ENCODE measurements at places on chromosomes 7 and 10.

DNA sequence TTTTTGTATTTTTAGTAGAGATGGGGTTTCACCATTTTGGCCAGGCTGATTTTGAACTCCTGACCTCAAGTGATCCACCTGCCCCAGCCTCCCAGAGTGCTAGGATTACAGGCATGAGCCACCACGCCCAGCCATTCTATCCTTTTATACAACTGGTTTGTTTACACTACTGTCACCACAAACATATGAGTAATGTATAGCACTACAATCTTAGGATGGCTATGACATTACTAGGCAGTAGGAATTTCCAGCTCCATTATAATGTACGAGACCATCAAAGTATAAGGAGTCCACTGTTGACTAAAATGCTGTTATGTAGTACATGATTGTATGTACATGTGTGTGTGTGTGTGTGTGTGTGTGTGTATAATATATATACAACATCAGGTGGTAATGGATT is 1126.1 kb upstream of the LRRN3 start:
- no peak for DNase-seq

- no peak for DNase-seq
These were observed 19.3 kb downstream of the EIF3A start for GRCh38 chr10:119061352-119061751.

DNA sequence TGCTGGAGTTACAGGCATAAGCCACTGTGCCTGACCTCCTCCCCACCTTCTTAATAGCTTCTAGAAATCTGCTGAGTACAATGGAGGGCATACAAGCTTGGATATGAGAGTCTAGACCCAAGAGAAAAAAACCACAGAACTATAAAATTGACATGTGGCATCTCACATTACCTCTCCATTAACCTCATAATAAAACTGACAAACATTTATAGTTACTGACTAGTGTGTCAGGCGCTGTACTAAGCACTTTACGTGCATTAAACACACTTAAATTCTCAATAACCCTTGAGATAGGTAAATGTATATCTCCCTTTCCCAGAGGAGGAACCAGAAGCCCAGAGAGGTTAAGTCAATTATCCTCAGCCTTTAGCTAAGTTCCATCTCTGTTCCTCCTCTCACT is 300.5 kb upstream of the MYO3A start:
- DNase-seq, result no peak

- DNase-seq, result no peak
These were observed at the start of gene NPY for GRCh38 chr7:24283897-24284698. Gene NPY, plus strand, starts transcription at chr7:24284190. Its CDS starts 1,051 bp downstream, at chr7:24285241.

- no peak for DNase-seq
These were observed 110.6 kb downstream of the AUTS2 start for GRCh38 chr7:69708857-69709256.

DNA sequence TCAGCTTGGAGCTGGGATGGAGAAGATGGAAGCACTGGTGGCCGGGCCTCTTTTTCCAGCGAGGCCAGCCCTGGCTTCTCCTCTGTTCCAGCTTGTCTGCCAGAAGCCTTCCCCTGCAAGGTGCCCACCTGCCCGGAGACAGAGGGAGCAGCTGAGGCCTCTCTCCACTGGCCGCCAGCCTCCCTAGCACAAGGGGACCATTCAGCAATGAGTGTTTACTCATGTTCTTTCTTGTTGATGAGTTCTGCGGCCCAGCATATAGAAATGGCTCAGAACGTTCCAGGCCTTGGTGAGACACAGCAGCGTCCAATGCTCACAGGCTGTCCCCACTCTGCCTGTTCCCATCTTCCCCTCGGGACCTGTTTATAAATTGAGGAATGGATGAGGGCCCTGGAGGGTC is 47.3 kb downstream of the CHST3 start:
- DNase-seq, result no peak

DNA sequence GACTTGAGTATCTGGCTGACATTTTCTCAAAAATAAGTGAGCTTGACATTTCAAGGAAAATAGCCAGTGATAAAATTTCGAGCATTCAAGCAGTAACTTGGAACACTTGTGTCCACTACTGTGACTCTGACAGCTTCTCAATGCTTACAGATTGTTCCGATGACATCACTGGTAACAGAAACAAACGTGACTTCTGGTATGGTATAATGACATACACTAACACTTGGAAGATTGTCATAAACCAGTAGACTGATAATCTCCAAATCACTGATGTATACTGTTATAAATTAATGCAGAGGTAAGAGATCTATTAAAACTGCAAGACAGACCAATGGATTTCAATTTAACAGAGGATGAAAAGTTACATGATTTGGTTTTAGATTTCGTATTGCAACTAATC is 6.5 kb downstream of the MINDY3 start:
- DNase-seq, result no peak

DNA sequence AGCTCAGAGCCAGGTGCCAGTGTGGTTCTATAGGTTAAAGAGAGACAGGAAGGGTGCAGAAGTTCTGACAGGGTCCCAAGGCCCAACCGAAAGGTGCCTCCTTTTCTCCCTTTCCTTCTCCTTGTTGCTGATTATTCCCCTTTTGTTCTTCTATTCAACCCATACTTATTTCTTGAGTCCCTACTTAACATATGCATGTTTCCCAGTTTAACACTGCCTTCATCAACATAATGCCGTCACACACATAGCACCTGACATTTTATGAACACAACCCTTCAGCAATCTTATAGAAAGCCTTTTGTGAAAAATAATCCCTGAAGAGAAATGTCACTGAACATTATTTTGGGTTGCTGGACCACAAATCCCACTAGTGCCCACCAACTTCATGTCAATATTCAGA is 39.1 kb downstream of the SORBS1 start:
- no peak for DNase-seq

DNA sequence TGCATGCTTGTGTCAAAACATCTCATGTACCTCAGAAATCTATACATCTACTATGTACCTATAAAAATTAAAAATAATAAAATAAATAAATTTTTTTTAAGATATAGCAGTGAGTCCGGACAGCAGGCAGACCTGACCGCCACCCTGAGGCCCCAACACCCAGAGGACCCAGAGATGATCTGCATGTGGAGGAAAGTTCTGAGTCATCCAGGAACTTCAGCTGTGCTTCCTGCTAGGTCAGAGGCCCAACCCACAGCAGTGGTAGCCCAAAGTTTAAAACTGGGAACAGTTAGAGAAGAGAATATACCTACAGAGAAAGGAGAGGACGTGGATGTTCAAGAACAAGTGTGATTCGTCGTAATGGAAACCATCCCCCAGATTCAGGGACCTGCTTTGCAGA is 683.7 kb upstream of the NRP1 start:
- DNase-seq, result no peak

DNA sequence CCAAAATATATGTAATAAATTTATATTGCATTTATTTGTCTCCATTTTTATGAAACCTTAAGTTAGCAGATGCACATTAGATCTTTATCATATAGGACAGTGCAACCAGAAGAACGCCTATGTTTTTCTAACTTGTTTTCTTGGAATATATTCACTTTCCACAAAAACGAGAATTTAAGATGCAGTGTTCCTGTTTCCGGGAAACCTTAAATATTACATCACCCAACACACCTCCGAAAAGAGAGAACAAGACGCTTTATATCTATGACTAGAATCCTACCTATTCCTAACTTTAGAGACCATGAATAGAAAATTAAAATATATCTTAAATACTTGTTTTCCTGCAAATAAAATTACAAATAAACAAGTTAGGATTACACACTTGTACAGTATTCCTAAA is 1.9 kb downstream of the EZH2 start:
- no peak for DNase-seq
